CD4-positive, CD25-positive, alpha-beta regulatory T cell (primary cell): ENCODE measurements at places on chromosomes 3 and 15.

- no peak for DNase-seq
These were observed 302.4 kb upstream of the PDZRN3 start for GRCh38 chr3:73927203-73927570.

- no peak for DNase-seq
These were observed 494.1 kb downstream of the GABRG3 start for GRCh38 chr15:27464941-27465612.

GRCh38 chr3:86968244-86968932 lies 22.6 kb downstream of the VGLL3 start:
- DNase-seq, result no peak

DNA sequence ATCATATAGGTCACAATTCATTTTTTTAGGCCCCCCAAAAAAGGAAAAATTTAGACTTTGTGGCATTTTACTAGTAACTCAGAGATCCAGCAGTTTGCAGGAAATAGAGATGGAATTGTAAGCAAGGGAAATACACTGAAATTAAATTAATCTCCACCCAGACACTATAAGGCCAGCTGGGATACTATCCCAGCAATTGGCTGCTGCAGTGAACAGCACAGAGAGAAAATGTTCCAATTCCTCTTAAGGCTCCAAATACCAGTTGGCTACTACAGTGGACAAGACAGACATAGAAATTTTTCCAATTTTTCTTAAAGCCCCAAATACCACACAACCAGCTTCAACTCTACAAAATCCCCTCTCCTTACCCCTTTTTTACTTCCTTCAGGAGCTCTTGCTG lies 78.9 kb downstream of the ULK4 start:
- no peak for DNase-seq

- no peak for DNase-seq
These were observed 79.7 kb upstream of the RASGRF1 start for GRCh38 chr15:79170256-79170664.

DNA sequence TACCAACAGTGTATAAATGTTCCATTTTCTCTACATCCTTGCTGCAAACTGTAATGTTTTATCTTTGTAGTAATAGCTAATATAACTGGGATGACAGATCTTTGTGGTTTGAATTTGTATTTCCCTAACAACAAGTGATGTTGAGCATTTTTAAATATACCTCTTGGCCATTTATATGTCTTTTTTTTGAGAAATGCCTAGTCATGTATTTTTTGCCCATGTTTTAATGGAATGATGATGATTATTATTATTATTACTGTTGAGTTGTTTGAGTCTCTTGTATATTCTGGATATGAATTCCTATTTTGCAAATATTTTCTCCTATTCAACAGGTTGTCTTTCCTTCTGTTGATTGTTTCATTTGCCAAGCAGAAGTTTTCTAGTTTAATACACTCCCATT lies 654.9 kb downstream of the ZPLD1 start:
- DNase-seq, result no peak

DNA sequence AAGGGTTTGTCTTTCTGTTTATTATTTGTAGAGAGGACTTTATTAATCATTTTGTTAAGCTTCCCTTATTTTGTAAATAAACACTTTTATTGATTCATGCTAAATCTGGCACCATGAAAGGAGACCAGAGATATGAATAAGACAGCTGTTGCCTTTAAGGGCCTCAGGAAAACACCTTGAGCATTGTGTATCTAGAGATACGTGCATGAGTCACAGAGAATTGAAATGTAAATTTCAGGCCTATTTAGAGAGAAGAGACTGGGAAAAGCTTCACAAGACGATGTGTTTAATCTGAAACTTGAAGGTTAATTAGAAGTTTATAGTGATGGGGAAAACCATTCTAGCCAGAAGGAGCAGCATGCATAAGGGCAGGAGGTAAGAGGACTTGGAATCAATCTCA lies 28.6 kb upstream of the UTS2B start:
- DNase-seq, result no peak
